ENCODE measurements at places on chromosomes 4 and X.
A peak's percentile ranks its signal among the peaks of the same experiment; 100 is the strongest.

- no peak for DNase-seq
Observed at GRCh38 chr4:27234306-27234899, 373.8 kb downstream of the STIM2 start.

GRCh38 chrX:40006106-40007017 is 91.4 kb downstream of the BCOR start:
- DNase-seq = peak; percentile 60

DNA sequence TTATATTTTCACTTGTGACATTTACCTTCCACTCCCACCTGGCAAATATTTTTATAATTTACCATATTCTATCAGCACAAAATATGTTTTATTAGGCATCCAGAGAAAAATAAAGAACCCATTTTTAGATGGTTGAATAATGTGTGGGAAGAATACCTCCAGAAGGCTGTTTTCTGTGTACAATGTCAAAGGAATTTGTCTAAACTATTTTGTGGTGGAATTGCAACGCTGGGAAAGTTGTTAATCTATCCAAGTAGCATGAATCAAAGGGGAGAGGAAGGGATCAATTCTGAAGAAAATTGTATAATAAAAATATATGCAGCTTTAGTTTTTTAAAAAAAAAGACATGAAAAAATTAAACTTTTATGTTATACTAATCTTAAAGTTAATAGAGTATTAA is 706.5 kb downstream of the FSTL5 start:
- no peak for DNase-seq

DNA sequence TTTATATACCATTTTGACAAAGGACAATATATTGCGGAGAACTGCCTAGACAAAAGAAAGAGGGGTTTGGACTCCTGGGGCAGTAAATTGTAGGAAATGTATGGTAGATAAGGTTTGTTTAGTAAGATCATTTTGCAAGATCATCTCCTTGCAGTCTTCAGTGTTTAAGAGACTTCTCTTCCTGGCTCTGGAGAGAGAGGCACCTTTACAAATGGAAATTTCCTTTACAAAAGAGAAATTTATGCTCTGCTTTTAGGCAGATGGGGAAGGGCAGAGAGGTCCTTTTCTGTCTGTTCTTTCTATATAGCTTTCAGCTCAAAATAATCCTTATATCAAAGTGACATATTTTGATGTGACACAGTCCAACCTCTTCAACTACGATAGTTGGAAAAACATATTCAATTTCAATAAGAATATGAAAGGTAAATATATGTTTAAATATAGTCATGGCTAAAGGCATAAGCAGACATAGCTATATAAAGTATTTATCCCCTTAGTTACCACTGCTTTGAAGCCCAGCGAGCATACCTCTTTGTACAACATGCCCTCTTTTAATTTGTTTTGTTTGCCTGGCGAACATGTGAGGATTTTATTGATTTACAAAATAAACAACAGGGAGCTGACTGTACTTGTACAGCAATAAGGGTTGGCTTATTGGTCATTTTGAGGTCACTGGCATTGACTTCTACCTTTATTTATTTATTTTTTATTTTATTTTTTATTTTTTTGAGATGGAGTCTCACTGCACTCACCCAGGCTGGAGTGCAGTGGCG is 65.2 kb downstream of the TRIM2 start:
- DNase-seq = no peak

DNA sequence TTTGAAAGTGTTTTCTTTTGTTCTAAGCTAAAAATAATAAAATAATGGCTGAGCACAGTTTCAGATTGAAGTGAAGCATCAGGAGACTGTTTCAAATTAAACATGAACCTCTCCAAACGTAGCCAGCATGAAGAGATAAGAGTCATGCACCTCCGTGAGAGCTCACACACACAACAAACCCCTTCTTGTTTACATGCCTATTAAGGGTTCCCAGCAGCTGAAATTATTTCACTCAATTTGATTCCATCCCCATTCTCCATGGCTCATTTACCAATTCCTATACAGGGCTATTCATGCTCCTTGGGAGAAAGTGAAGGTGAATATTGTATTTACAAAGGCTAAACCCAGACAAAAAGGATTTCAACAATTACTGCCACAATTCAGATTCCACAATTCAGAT is 954.1 kb upstream of the INTU start:
- no peak for DNase-seq

- DNase-seq = no peak
Observed at GRCh38 chrX:46904626-46905025, 7.6 kb upstream of the JADE3 start.

DNA sequence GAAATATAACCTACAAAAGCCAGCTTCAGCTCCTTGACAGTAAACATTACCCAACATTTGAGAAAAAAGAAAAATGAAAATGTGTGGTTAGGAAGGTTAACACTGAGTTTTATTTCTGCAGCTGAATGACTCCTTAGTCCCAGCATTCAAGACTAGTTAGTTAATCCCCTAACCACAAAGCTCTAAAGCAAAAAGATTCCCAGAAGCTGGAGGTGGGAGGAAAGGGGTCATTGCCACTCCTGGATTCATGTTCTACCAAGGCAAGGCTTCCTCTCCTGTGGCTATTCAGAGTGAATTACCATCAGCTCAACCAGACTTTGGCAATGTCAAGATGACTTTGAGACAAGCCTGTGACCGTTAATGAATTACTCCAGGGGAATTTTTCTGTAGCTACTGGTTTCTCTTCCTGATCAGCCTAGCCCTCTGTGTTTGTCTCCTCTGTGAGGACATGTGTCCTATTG is 63.6 kb downstream of the HADH start:
- no peak for DNase-seq

DNA sequence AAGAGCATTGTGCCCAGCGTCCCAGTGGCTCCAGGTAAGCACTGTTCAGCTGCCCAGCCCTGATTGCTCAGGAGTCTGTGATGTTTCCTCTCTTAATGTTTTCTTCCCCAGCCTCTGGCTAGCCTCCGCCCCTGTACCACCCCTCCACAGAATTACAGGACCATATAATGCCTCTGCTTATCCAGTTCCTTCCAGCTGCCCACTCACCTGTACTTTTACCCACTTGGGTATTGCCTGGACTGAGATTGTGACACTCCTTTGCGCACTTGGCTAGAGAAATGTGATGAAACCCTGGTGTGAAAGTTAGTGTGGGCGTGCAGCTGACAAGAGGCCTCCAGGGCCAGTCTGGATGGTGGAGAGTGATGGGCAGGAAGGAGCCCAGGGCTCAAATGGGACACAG is at the start of gene AWAT2:
AWAT2 (minus strand) TSS at position 14 of the 400 bp plus-strand sequence; CDS start at position 8, 6 bp downstream.
- DNase-seq = no peak

DNA sequence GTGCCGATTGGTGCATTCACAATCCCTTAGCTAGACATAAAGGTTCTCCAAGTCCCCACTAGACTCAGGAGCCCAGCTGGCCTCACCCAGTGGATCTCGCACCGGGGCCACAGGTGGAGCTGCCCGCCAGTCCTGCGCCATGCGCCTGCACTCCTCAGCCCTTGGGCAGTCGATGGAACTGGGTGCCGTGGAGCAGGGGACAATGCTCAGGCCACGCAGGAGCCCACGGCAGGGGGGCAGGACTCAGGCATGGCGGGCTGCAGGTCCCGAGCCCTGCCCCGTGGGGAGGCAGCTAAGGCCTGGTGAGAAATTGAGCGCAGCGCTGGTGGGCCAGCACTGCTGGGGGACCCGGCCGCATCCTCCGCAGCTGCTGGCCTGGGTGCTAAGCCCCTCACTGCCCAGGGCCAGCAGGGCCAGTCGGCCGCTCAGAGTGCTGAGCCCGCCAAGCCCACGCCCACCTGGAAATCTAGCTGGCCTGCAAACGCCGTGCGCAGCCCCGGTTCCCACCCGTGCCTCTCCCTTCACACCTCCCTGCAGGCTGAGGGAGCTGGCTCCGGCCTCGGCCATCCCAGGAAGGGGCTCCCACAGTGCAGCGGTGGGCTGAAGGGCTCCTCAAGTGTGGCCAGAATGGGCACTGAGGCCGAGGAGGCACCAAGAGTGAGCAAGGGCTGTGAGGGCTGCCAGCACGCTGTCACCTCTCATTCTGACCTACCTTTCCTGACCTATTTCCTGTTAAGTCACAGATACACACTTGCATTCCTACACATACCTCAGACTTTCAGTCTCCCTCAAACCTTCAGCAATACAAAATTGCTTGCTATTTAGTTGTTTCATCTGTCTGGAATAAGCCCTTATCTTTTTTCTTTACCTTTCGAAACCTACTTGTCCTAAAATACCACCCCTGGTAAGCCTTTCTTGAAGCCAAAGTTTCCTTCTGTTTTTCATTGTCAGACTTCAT is 20.7 kb downstream of the UBE2K start:
- DNase-seq = peak; percentile 37

GRCh38 chrX:38403834-38404233 is 51.4 kb downstream of the OTC start:
- no peak for DNase-seq

DNA sequence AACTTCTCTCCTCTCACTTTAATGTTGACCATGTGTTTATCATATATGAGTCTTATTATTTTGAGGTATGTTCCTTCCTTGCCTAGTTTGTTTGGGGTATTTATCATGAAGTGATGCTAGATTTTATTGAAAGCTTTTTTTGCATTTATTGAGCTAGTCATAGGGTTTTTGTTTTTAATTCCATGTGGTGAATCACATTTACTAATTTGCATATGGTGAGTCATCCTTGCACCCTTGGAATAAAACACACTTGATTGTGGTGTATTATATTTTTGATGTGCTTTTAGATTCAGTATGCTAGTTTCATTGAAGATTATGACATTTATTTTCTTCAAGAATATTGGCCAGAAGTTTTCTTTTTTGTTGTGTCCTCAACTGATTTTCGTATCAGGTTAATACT is 464.6 kb downstream of the PCDH18 start:
- DNase-seq = no peak

GRCh38 chr4:14863418-14864364 is 138.6 kb upstream of the CPEB2 start:
- DNase-seq = no peak

GRCh38 chr4:132001542-132001941 is 1147.6 kb upstream of the PCDH10 start:
- no peak for DNase-seq

DNA sequence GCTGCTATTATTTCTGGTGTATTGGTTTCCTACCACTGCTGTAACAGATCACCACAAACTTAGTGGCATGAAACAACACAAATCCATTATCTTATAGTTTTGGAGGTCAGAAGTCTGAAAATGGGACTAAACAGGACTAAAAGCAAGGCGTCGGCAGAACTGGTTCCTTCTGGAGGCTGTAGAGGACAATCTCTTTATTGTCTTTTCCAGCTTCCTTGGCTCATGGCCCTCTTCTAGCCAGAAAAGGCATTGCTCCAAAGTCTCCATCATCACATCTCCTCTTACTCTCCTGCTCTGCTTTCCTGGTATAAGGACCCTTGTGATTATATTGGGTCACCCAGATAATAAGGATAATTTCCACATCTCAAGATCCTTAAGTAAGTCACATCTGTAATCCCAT is 121.9 kb downstream of the CLCN4 start:
- DNase-seq = no peak

GRCh38 chr4:6463311-6464289 is 8.8 kb downstream of the PPP2R2C start:
- DNase-seq = no peak

DNA sequence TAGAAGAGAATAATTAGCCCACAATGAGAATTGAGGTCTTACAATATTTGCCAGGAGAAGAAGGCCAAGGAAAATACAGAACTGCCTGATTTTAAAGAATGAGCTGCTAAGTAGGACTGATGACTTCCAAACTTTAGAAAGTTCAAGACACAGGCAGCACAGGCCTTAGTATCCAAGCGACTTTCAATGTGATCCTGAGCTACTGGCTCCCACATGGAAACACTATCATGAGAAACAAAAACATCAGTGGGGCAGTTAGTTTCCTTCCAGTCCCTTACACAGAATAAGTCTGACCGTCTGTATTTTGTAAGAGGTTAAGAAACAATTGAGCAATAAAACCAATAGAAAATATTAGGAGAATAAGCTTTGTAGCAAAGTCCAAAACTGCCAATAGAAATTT is 251.4 kb downstream of the COL25A1 start:
- DNase-seq = no peak

GRCh38 chrX:580030-580429 is 50.6 kb upstream of the SHOX start:
- no peak for DNase-seq

DNA sequence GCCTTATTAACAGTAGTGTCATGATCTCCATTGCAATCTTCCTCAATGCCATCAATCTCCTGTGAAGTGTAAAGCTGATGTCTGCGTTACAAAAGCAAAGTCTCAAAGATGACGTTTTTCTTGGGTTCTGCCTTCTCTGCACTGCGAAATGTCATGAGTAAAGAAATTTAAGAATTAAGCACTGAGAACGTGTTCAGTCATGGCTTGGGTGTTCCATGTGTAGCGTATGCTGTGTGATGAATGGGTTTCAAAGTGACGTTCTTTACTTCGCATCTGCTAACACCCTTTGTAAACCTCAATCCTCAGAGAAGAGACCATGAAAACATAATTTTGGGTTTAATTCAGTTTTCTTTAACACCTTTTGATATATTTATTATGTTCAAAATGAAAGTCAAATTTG is 999 bp downstream of the NAP1L5 start:
- no peak for DNase-seq

DNA sequence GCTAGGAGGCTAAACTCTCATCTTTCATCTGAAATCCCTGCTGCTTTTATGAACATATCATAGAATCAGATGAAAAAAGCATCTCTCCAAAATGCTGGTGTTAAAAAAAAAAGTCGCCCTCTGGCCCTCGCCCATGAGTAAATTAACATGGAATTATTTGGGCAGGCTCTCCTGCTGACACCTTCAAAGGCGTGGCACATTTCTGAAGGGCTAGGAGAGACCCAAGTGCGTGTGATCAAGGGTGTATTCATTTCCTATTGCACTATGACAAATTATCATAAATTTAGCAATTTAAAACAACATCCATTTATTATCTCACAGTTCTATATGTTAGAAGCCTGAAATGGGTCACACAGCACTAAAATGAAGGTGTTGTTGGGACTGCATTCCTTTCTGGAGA is 5.1 kb downstream of the ANXA3 start:
- DNase-seq = no peak

- no peak for DNase-seq
Observed at GRCh38 chr4:123401271-123402120, 4.9 kb downstream of the SPRY1 start.

GRCh38 chr4:168883513-168883912 is 126.5 kb downstream of the CBR4 start:
- no peak for DNase-seq

DNA sequence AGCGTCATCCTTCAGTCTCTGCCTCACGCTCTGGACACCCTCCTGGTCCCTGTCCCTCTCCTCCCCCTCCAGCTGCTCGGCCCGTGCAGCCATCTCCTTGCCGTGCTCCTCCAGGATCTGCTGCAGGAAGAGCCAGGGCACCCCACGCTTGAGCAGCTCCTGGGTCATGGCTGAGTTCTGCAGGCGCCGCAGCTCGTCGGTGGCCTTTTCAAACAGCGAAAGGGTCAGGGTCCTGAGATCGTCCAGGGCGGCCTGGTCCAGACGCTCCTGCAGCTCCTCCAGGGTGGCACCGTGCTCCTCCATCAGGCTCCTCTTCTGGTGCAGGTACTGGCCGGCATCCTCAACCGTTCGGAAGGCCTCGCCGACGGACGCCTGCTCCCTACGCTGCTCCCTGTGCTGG is 85.8 kb downstream of the EVC2 start:
- no peak for DNase-seq

- no peak for DNase-seq
Observed at GRCh38 chr4:59200992-59201391, 1999.1 kb upstream of the ADGRL3 start.

- no peak for DNase-seq
Observed at GRCh38 chrX:27057883-27058282, 405.3 kb downstream of the PPP4R3C start.

GRCh38 chr4:73421708-73422457 is 14.1 kb upstream of the AFP start:
- DNase-seq = no peak
